ENCODE measurements at places on chromosomes 3 and 15.

DNA sequence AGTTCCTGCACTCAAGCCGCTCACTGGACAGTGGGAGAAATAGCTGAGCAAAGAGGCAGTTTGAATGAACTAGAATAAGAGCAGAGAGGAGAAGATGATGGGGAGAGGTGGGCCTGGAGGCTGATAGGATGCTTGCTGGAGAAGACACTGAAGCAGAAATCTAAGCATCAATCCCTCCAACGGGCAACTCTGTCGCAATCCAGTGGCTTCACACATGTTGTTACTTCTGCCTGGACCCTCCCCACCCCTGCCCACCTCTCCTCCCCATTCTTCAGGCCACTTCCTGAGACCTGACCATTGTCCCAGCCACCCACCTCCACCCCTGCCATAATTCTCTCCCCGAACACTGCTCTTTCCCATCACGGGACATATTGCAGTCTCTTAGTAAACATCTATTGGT, 76.0 kb downstream of the SRGAP3 start:
- DNase-seq, result no peak

DNA sequence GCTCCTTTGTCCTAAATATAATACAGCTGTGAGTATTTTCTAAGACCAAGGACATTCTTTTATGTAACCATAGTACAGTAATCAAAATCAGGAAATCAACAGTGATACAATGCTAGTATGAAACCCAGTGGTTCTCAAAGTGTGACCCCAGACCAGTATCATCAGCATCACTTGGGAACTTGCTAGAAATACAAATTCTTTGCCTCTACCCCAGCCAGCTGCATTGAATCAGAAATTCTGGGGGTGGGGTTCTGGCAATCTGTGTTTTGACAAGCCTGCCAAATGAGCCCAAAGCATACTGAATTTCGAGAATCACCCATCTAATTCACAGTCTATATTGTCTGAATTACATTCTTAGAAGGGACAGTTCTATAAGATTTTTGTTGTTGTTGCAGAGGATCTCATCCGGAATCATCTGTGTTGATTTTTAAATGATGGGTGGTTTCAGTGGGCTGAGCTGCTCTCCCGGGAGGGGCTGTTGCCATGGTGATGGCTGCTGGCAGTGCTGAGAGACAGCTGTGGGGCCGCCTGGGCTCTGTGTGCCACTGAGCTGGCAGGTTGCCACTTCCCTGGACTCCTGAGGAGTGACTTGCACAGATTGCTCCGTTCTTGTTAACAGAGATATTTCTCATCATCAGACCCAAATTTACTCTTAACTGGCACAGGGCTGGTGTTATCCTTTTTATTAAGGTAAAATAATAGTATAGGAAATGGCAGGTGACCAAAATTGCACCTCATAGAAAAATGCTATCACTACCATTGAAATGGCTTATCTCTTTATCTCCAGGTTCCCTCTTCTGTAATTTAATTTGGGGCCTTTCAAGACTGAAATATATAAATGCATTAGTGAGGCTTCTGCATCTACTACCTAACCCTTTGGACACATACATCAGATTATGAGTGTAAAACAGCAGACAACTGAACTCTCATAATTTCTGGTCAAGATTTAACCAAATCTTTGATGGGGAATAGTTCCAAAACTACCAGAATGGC, 56.5 kb downstream of the NEK11 start:
- no peak for DNase-seq

DNA sequence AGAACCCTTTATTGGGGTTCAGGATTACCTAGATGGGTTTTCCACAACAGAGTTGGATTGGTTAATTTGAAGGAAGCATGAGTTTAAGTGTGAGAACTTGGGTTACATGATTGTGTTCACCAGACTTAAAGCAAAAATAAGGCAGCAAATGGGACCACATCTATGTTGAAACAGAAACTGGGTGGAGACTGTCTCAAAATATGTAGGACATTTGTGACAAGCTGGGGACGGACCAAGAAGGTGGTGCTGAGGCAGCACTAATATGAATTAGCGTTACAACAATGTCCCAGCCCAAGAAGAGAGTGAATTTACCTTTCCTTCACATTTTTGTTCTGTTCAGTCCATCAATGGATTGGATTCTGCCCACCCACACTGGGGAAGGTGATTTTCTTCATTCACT, 866 bp upstream of the AADACL2 start:
- no peak for DNase-seq

- no peak for DNase-seq
These were observed 23.8 kb upstream of the SIAH2 start for GRCh38 chr3:150786791-150787190.

DNA sequence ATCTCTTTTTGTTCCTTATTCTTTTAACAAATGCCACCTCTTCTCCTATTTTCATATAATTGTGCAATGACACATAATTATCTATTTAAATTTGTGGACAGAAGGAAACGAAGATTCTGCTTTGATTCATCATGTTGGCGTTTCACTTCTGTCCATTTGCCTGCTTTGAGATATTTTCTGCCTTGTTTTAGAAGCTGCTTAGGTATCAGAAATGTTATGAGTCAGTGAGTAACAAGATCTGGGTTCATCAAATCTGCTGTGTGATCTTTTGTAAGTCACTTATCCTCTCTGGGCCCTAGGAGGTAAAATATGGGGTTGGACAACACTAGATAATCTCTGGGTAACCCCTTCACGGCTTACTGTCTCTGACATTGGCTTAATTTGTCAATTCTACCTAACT, 7.3 kb upstream of the MINDY4B start:
- DNase-seq, result no peak

GRCh38 chr15:39281094-39281493, 299.8 kb upstream of the THBS1 start:
- DNase-seq, result no peak

DNA sequence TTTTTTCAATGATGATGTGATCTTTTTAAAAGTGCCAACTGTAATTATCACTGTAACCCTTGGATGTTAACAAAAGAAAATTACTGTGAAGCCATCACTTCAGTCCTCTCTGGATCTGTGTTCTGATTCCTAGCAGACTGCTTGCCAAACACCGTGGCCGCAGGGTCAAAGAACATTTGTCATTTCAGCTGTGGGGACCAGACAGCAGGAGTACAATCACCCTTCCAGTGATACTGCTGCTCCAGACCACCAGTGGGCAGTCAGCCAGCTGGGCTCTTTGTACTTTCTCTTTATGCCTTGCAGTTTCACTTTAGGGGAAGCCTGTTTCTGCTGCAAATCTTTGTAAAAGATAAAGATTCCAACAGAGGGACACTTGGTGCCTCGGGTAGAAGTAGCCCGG, 770.0 kb downstream of the GRM7 start:
- peak; percentile 43 for DNase-seq

DNA sequence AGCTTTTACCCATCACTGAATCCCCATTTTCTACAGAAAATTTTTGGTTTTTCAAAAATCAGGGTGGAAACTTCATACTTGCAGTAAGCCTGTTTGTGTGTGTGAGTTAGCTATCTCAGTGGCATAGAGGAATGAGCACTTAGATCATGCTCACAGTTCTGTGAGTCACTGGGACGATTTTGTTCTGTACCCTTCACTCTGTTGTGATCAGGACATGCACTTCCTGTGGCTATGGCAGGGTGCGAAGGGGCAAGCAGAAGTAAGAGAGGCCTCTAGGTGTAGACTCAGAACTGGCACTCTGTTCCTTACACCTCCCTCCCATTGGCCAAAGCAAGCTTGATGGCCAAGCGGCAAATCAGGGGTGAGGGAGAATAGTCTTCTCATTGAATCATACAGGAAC, 11.6 kb downstream of the NIPA2 start:
- no peak for DNase-seq

GRCh38 chr15:92629276-92629974, 26.1 kb downstream of the FAM174B start:
- DNase-seq, result no peak

Measured in mesothelial cell of epicardium (in vitro differentiated cells).